ENCODE measurements at places on chromosomes 11 and 22. TPM values are rescaled to one million over a fixed set of nuclear protein-coding genes. Genes with fewer than 3 reads are reported as not detected.

GRCh38 chr11:134362192-134362901 lies 30.6 kb downstream of the GLB1L2 start:
- no peak for DNase-seq

Gene PRR33
- 6.3 TPM for polyA plus RNA-seq

Gene IGSF22
- polyA plus RNA-seq: 11.8 TPM

Gene POLD4
- polyA plus RNA-seq: 31.9 TPM

DNA sequence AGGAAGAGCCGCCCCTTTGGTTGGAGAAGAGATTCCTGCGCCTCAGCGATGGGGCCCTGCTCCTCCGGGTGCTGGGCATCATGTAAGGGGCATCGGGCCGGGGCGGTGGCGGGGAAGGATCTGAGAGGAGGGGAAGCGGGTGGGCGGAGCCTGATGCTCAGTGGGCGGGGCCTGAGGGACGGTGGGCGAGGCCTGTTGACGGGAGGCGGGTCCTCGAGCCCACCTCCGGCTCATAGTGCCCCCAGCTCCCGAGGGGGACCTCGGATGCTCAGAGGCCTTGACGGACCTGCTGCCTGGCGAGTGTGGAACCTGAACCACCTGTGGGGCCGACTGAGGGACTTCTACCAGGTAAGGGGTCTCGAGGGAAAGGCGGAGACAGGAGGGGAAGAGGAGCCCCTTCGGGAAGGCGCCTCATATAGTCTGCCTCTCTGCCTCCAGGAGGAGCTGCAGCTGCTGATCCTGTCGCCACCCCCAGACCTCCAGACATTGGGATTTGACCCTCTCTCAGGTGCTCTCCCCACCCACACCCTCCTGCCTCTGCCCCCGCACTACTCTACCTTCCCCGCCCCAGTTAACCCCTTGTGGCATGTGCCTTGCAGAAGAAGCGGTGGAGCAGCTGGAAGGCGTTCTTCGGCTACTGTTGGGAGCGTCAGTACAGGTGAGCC lies 799 bp downstream of the CCDC88B start:
- DNase-seq: no peak

Gene OR2AG1
- polyA plus RNA-seq: 0.04 TPM

DNA sequence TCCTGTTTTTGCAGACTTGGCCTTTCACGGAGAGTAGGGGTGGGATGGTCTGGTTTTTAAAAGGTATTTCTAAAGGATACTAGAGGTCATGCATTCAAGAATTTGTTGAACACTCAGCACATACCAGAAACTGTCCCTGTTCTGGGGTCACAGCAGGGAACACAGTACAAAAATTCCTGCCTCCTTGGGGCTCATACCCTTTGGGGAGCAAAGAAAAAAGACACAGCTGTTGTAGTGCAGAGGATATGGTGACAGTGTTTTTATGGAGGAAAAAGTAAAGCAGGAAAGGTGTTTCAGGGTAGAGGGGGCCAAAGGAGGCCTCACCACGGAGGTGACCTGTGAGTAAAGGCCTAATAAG lies 8.4 kb downstream of the SLC3A2 start:
- no peak for DNase-seq

Gene C11orf42
- 0.24 TPM for polyA plus RNA-seq

- no peak for DNase-seq
These were observed 17.5 kb downstream of the CDC45 start for GRCh38 chr22:19497245-19497644.

Gene OR5B3
- polyA plus RNA-seq: not detected

Gene C11orf98
- polyA plus RNA-seq: 29.4 TPM

Data from forelimb muscle (tissue), 1 donor.